ENCODE measurements at places on chromosomes 7 and 10.

DNA sequence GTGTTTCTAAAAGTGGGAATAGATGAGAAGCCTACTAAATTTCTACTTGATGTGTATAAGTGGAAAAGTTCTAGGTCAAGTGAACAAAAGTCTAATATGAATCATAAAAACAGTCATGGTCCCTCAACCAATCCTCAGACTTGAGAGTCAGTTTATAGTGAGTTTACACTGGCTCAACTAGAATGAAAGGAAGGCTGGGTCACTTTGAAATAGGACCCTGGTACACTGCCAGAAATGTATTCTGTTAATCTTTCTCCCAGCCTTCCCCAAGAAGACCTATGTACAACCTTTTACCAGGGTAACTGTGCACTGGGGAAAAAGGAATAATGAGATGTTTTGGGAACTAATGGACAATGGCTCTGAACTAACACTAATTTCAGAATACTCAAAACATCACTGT lies 17.3 kb downstream of the ELMO1 start:
- no peak for DNase-seq

DNA sequence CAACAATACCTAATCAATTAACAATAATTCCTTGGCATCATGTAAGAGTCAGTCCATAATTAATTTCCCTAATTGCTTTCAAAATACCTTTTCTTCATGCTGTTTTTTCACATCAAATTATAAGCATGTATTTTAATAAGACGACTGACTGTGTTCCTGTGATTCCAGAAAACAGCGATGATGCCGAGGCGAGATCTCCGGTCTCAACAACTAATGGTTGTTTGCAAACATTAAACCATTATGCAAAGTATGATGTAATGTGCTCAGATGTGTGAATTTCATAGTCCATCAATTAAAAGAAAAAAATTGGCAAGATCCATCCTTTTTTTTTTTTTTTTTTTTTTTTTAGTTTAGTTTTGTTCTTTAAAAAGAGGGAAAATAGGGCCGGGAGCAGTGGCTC lies 44.5 kb upstream of the PIP4K2A start:
- DNase-seq = no peak

DNA sequence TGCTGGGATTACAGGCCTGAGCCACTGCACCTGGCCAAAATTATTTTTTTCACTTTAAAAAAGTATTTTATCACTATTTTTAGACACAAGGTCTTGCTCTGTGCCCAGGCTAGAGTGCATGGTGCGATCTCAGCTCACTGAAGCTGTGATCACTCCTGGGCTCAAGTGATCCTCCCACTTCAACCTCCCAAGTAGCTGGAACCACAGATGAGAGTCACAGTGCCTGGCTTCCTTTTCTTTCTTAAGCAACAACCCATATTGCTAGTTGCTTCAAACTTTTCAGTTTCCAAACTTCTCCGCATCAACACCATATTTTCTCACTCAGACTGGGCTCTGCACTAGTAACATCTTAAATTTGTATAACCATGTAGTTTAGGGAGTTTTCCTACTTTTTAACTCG lies 9.5 kb upstream of the SMC3 start:
- DNase-seq = no peak

DNA sequence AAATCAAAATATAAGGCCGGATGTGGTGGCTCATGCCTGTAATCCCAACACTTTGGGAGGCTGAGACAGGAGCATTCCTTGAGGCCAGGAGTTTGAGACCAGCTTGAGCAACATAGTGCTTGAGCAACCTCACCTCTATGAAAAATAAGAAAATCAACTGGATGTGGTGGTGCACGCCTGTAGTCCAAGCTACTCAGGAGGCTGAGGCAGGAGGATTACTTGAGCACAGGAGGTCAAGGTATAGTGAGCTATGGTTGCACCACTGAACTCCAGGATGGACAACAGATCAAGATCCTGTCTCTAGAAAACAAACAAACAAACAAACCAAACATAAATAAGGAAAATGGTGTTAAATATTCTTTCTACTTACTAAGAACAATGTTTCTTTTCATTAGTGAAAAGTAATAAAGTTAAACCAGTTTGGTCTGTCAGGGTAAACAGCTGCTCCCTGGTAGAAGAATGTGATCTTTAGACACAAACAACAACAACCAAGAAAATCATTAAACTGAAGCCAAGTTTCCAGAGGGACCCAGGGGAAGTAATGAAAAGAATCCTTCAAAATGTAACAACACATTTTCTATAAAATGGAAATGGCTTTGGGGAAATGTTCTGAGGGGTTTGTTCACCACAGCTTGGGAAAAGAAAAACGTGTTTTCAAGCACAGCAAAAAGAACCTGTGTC lies 17.5 kb upstream of the BAG3 start:
- DNase-seq = no peak

- no peak for DNase-seq
Measured at GRCh38 chr10:130400890-130401289, 264.7 kb downstream of the GLRX3 start.

DNA sequence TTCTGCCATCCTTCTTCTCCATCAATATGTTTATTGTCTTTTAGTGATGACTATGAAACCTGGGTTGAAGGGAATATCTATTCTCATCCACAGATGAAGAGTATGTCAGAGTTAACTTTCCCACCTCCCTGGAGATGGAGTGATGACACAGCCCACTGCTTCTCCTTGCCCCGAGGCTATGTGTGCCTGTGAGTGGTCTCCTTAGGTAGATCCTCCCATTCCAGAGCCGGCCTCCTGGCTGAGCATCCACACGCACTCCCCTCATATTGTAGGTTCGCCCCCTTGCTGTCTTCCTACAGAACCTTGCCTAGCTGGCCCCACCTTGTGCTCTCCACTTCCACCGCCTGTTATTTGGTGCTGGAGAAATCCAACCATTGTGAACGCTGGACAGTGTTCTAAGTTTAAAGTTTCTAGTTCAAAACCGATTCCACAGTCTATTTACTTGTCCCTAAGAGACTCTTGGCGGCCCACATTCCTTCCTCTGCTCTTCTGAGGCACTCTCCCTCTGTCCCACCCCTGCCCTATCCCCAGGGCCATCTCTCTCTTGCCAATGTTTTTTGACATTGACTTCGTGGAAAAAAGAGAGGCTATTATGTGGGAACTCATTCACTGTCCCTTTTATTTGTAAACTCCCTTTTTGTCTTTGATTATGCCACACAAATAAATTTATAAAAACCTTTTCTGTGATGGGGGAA lies 168.0 kb downstream of the ZNF438 start:
- DNase-seq = no peak

DNA sequence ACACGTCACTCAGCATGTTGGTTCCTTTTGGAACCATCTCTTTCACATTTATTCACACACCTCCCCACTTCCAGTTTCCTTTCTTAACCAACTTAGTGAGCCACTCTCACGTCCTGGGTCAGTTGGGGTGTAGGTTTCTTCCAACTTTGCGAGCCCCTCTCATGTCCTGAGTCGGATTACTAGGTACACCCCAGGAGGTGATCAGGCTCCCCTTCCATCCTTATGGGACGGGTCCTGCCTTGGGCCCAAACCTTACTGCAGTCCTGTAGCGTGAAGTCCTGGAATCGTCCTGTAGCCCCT lies 7.7 kb downstream of the ERV3-1 start:
- no peak for DNase-seq

GRCh38 chr10:100282907-100283306 lies 3.6 kb downstream of the BLOC1S2 start:
- no peak for DNase-seq

GRCh38 chr10:128416231-128416630 lies 290.0 kb upstream of the MKI67 start:
- DNase-seq = no peak

GRCh38 chr7:111092406-111093236 lies 1.7 kb downstream of the LRRN3 start:
- DNase-seq = no peak

DNA sequence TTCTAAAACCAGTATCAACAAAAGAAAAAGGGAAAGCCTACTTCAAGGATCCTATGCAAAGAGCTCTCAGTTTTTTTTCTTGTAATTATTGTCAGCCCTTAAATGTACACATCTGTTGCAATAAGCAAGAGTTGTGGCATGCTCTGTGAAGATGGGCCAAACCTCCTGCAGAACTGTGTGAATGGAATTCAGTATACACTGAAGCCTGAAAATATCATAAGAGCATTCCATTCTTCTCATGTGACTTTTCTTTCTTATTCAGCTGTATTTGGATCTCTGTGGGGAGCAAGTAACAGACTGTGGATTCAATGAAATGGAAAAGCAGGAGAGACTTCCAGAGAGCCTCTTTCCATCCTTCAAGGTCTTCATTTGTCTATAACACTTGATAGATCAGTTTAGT lies 130.7 kb downstream of the SAMD9 start:
- DNase-seq = no peak

DNA sequence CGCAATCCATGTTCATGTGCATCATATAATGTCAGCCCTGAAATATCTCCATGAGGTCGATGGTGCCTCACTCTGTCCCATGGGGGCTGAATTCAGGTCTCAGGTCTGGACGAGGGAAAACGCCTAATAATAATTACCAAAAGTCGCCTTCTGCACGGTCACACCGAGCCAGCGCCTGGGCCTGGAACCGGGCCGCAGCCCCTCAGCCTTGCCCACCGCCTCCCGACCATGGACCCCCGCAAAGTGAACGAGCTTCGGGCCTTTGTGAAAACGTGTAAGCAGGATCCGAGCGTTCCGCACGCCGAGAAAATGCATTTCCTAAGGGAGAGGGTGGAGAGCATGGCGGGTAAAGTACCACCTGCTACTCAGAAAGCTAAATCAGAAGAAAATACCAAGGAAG lies 18.8 kb upstream of the KLRG2 start:
- no peak for DNase-seq

DNA sequence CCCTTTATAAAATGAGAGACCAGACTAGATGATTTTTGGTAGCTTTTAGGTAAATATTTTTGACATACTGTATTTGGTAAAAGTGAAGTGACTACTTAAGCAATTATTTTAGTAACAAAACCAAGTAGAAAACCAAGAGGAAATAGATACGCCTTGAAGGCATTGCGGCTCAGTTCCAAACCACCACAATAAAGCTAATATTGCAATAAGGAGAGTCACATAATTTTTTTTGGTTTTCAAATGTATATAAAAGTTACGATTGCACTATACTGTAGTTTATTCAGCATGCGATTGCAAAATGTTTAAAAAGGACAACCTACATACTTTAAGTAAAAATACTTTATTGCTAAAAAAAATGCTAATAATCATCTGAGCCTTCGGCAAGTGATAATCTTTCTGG lies 581.7 kb upstream of the POT1 start:
- DNase-seq = no peak

DNA sequence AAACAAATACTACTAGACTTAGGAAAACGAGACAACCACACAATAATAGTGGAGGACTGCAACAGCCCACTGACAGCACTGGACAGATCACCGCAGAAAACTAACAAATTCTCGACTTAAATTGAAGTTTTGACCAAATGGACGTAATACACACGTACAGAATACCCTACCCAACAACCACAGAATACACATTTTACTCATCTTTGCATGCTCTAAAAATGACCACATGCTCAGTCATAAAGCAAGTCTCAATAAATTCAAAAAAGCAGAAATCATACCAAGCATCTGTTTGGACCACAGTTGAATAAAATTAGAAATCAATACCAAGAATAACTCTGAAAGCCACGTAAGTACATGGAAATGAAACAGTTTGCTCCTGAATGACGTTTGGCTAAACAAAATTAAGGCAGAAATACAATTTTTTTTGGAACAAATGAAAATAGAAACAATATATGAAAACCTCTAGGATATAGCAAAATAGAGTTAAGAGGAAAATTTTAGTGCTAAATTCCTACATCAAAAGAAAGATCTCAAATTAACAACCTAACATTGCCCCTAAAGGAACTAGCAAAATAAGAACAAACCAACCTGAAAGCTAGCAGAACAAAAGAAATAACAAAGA lies 30.6 kb downstream of the MAPK8 start:
- no peak for DNase-seq

DNA sequence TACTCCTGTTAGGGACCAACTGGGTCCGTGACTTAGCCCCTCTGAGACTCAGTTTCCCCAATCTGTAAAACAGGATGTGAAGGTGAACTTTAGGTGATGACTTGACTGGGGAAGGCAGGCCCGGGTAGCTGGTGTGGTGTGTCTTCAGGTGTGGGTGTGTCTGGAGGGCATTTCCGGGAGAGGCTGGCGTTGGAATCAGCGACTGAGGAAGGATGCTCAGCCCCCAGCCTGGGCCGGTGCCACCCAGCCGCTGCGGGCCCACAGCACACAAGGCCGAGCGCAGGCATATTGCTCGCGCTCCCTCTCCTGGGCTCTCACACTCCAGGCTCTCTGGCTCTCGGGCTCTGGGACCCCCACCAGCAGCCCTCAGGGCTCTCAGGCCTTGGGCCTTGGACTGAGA lies 31.7 kb upstream of the CNPY1 start:
- no peak for DNase-seq

- no peak for DNase-seq
Measured at GRCh38 chr7:23205909-23206767, 24.3 kb downstream of the NUP42 start.

DNA sequence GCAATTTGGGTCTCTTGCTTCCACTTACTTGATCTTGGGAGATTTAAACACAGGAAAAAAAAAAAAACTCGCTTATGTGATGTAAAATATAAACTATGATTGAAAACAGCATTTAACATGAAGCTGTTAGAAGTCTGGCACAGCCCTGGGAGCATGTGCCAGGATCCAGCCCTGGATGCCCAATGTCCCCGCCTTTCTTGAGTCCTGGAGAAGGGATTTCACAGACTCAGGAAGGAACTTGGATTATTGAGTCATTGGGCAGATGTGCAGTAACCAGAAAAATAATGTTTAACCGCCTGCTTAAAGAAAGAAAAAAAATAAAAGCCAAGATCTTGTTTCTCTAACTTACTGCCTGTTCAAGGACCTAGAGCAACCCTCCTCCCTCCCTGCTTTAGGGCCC lies 3.7 kb upstream of the JCAD start:
- no peak for DNase-seq

DNA sequence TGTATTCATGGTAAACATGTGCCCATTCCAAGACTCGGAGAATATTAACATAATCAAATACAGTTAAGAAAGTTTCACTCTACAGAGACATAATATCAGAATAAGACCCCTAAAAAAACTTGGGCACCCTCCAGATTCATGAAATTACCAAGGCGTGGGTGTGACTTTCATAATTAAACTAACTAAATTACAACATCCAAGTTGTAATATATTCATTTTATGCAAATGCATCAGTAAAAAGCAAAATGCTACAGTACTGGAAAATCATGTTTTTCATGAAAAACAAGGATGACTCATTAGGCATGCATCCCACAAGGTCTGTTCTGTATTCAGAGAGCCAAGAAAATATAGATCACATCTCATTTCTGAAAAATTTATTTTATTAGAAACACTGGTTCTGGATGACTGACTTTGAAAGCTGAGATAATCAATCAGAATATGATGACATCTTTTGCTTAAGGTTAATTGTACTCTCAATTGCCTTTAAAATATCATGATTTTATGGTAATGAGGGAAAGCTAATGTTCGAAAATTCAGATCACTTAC lies 248.8 kb upstream of the SMIM30 start:
- no peak for DNase-seq
